ENCODE measurements at places on chromosomes 3 and 15.
A peak's percentile ranks its signal among the peaks of the same experiment; 100 is the strongest.

DNA sequence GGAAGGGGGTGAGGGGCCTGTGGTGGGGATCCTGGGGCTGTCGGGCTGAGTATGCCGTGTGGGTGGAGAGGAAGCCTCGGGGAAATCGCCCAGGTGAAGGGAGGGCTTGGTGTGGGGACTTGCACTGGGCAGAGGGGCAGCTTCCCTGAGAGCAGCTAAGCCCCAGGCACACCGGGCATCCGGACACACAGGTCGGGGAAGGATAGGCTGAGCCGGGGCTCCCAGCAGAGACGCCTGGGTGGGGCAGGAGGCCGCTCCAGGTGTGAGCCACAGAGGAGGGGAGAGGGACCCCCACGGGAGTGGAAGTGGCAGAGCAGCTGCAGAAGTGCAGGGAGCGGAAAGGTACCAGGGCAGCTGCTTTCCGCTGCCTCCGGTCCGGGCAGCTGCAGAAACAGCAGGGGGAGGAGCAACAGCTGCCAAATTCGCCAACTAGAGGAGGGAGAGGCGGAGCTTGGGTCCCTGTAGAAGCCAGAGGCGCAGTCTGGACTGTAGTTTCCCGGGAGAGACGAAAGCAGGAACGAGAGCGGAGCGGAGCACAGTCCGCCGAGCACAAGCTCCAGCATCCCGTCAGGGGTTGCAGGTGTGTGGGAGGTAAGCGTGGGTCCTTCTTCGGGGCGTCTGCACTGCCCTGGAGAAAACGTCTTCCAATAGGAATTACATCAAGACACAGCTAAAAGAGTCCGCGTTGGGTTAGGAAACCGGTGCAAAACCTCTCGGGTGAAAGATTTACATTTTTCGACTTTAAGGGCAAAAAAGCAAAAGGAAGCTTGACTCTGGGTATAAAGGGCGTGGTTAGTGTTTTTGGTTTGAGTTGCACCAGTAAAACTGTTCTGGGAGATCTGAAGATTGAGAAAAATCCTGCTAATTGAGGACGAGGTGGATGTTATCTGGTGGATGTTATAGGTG is at the start of gene SERPINI1:
Gene SERPINI1, plus strand, starts transcription at position 489 of the 906 bp plus-strand sequence. CDS start 53,408 bp downstream, outside the sequence.
- DNase-seq: peak; percentile 81

DNA sequence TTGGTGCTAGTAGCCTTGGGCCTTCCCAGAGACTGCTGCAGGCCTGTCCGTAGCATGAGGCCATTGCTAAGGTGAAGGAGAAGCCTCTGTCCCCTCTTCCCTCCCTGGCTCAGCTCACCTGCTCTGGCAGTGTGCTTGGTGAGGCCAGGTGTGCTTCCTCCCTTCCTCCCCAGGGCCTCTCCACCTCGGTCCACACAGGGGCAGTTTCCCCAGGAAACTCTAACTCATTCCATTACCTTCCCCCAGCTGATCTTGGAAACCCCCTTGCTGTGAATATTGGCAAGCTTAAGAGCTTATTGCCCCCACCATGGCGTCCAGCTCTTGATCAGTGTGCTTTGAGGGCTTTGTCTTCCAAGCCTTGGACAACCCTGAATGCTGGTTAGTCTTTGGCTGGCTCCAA is 52.7 kb downstream of the ZNF445 start:
- no peak for DNase-seq

GRCh38 chr3:188272481-188273372 is 118.8 kb downstream of the LPP start:
- peak; percentile 12 for DNase-seq

GRCh38 chr3:183536238-183536880 is 19.1 kb downstream of the KLHL6 start:
- DNase-seq: no peak

DNA sequence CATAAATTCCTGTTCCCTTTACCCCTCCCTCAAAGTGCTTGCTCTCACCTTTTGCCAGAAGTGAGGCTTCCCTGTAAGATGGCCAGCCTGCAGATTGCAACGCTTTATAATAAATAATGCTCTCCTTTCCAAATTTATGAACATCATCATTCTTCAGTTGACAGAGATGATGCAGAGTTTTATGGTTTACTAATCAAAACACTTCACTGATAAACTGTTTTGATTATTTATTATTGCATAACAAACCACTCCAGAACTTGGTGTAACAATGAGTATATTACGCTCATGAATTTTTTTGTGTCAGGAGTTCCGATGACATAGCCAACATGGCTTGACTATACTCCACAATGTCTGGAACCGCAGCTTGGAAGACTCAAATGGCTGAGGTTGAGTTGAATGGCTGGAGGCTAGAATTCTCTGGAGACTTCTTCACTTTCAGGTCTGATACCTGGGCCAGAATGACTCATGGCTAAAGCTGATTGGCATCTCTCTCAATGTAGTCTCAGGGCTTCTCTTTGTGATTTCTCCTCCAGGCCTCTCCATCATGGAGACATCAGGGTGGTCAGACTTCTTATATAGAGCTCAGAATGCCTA is 27.3 kb upstream of the TGFBR2 start:
- DNase-seq: no peak

DNA sequence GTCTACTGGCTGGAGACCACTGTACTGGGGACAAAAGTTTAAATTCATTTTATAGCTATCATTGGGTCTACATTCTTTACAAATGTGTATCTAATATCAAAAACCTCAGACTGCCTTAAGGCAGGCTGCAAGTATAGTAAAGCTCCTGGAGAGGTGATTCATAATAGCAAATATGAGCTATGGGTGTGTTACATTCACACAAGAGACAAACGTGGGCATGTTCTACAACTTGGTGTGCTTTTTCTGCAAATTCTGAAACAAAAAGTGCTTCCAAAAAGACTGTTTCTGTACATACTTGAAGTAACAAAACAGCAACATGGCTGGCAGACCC is 1101.4 kb downstream of the ROBO1 start:
- no peak for DNase-seq

- DNase-seq: no peak
These were observed 136.9 kb downstream of the PCCB start for GRCh38 chr3:136387031-136387430.

DNA sequence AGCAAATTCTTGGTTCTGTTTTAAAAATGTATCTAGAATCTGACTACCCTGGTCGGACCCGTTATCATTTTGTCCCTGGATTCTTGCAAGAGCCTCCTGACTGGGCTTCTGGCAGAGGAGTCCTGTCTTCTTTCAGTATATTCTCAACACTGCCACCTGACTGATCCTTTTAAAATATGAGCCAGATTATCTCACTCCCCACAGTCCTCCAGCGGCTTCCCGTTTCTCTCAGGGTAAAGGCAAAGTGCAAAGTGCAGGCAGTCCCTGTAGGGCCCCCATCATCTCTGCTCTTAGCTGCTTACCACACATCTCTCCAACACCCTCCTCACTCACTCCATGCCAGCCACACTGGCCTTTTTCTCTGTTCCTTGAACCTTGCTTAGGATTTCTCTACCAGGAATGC is 28.4 kb downstream of the CRTC3 start:
- DNase-seq: no peak

DNA sequence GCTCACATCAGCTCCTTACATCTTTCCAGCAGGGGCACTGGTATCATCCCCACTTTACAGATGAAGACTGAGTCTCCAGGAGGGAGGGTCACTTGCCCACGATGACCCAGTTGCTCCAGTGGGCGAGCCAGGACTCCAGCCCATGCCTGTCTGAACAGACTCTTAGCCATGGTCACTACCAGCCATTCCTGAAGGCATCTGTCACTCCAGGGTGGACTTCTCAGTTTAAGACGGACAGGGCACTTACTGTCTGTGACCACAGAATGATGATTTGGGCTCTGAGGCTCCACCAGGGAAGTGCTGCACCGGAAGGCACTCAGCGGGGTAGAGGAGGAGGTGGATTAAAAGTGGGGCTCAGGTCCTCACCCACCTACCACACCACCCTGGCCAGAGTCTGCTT is 104.0 kb upstream of the SLC6A6 start:
- DNase-seq: no peak

- DNase-seq: no peak
These were observed 2.8 kb downstream of the TBC1D23 start for GRCh38 chr3:100263583-100263982.

DNA sequence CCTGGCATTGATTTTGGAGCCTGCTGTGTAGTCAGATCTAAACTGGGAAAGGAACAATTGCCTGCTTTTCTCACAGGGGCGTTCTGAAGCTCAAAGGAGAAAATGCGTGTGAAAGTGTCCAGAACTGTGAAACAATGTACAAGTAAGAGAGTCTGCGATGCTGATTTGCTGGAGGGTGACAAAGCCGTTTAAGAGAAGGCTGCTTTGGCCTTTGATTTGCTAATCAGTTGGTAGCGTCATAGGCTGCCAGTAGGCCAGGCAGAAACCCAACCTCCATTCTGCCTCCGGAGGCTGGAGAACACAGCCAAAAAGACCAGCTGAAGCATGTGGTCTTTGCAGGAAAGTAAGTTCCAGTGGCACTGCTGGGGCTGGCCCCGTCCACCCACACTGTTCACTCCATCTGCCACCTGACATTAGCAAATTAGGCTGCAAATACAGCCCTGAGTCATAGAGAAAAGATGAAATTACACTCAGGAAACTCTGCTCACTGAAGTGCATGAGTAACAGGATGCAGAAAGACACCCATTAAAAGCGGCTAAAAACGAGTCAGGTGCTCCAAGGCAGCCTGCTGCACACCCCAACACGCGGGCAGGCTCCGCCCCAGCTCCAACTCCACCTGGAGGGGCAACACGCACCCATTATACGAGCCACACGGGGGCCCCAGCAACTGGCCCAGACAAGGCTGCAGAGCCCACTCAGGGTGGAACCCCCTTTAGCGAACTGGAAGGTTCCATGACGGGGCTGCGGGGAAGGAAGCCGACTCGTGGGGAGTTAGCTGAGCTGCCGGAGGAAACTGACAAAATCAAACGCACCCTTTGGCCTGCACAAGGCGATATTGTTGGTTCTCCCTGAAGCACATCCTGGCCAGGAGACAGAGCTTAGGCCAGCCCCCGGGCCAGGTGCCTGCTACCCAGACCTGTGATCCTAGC is 31.6 kb downstream of the ZDHHC19 start:
- DNase-seq: peak; percentile 85

- DNase-seq: no peak
These were observed 2.8 kb downstream of the NR2E3 start for GRCh38 chr15:71812966-71813722.

GRCh38 chr15:22228101-22228762 is 147.9 kb downstream of the OR4M2 start:
- no peak for DNase-seq

- DNase-seq: no peak
These were observed 46.4 kb upstream of the MBNL1 start for GRCh38 chr3:152222327-152222726.

- DNase-seq: no peak
These were observed 28.5 kb upstream of the TATDN2 start for GRCh38 chr3:10219737-10220136.

GRCh38 chr3:43534675-43535074 is 87.1 kb downstream of the ANO10 start:
- no peak for DNase-seq

DNA sequence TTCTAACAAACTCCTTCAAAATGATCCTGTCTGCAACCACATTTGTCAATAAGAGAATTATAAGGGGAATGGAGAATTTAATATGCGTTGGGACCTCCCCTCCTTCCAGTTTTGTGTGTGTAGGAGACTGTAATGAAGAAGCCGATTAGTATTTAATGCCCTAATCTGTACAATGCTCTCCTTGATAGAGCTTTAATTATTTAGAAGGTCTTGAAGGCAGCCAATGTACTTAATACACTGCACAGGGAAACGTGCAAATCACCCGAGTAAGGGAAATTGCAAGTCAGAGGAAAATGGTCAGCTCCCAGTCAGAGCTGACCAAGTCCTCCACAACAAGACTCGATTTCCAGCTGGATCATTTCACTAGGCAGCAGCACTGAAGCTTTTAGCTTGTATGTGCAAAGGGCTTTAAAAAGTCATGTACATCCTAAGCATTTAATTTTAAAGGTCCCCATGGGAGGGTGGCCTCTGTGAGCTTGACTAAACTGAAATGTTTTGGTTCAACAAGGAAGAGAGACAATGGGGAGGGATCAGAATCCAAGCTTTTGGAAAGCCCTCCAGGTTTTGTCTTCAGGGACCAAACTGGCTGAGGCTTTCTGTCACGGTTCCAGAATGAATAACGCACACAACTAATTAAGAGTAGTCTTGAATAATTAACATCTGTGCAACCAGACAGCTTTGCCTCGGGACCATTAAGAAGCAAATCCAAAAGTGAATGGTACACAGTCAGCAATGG is 159.8 kb upstream of the MITF start:
- no peak for DNase-seq

- DNase-seq: no peak
These were observed 379.7 kb downstream of the NAALADL2 start for GRCh38 chr3:175238801-175239200.

GRCh38 chr15:93671387-93671943 is 559.9 kb upstream of the MCTP2 start:
- DNase-seq: no peak

DNA sequence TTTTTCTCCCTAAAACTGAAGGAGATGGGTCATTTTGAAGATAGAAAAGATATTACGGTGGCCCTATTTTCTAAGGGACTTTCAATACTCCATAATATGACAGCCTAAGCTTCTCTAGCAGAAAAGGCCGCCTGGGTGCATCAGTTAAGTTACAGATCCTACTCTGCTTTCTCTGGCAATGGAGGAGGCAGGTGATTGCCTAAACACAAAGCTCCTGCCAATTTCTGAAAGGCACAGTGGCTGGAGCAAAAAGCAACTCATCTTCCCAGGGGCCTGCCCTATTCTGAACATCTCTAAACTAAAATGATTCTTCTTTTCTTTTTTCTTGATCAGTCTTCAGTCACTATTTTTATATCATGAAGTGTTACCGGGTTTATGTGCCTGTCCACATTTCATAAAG is 276.7 kb downstream of the CNTN4 start:
- DNase-seq: no peak

DNA sequence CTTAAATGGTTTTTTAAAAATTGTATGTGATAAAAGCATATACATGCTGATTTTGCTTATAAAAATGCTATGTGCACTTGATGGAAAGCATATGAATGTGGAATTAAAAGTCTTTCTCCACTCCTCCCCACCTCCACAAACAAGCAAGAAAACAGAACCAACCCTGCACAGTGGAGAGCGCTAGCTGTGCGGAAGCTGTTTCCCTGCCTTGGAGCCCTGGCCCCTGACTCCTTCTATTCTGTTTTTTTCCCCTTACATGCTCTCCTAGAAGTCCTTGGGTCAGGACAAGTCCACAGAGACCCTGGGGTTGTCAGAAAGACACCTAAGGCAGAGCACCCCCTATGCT is 64.2 kb downstream of the BOC start:
- DNase-seq: no peak

DNA sequence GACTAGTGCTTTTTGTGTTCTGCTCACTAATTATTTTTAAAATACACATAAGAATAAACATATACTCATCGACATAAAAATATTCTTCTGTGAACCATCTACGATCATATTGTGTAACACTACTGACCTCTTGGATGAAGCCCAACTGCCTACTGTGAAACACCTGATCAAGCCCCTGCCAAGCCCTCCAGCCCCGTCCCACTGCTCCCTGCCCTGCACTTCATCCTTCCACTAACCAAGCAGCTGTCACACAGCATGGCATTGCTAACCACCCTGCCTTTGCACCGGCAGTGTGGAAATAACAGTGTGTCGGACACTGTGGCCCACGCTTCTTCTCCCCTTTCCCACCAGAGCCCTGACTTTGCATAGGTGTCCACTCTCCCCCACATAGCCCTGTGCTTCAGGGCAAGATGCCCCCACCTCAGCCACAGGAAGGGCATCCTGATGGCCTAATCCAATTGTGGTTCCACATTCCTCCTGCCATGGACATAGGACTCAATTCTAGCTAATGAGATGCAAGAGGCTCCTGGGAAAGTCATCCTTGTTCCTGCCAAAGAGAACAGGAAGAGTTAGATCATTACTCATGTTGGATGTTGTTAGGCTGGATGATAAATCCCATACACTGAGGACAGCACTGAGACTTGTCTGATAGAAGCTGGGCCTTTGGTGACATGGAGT is 35.0 kb upstream of the ARID3B start:
- DNase-seq: no peak
